ENCODE measurements at places on chromosomes 5 and 9.

GRCh38 chr5:33788922-33789566, 102.7 kb downstream of the ADAMTS12 start:
- DNase-seq, result no peak

DNA sequence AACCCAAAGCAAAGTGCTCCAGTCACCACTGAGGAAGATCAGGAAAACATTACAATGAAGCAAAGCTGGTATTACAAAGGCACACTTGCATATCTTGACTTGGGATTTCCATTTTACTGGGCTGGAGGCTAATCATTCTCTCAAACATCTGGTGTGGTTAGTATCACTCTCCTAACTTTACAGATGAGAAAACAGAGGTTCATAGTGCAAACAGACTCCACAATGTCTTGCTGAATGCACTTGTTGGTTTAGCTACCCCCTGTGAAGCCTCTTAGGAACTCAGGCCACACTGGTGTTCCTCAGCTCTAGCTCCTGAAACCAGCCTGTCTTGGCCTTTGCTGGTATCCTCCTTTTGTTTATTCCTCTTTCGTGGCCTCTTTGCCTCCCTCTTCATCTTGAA, 29.5 kb upstream of the SMAD5 start:
- DNase-seq, result no peak

GRCh38 chr5:87258507-87258906, 9.2 kb upstream of the RASA1 start:
- DNase-seq, result no peak

GRCh38 chr5:139912158-139912557, 116.5 kb downstream of the PSD2 start:
- no peak for DNase-seq

- no peak for DNase-seq
Measured at GRCh38 chr9:93657331-93658111, 81.1 kb downstream of the PHF2 start.

GRCh38 chr9:81549500-81550206, 139.7 kb downstream of the TLE1 start:
- no peak for DNase-seq

- no peak for DNase-seq
Measured at GRCh38 chr5:159764283-159765134, 151.8 kb upstream of the ADRA1B start.

- DNase-seq, result no peak
Measured at GRCh38 chr9:129604766-129605163, 16.1 kb downstream of the C9orf50 start.

DNA sequence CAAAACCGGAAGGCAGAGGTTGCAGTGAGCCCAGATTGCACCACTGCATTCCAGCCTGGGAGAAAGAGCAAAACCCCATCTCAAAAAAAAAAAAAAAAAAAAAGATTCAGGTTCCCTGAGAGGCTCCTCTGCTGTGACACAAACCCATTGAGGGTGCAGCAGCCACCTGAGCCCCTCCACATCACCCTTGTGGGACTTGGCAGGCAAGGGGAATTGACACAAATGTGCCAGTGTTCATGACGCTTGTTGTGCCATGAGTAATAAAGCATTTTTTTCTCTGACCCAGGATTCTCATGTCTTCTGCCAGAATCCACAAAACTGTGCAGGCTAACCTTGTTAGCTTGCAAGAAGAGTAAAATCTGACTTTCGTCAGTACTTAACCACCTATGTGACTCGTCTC, 149.6 kb downstream of the TTC39B start:
- no peak for DNase-seq

GRCh38 chr5:16017720-16018119, 161.9 kb downstream of the MARCHF11 start:
- no peak for DNase-seq

DNA sequence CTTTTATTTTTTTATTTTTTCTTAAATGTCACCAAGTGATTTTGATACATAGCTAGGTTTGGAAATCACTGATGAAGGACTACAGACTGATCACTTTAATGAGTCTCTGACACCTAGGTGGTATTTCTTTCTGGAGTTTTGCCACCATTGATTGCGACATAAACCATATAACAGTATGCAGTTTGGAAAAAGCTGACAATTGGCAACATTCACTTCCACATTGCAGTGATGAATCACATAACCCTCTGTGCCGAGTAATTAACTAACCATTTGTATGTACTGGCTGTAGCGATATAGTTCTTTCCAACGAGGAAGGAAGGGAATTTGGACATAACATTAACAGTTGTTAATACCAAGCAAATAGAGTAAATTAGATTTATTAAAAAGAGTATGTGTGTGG, 222.9 kb upstream of the EFNA5 start:
- no peak for DNase-seq

DNA sequence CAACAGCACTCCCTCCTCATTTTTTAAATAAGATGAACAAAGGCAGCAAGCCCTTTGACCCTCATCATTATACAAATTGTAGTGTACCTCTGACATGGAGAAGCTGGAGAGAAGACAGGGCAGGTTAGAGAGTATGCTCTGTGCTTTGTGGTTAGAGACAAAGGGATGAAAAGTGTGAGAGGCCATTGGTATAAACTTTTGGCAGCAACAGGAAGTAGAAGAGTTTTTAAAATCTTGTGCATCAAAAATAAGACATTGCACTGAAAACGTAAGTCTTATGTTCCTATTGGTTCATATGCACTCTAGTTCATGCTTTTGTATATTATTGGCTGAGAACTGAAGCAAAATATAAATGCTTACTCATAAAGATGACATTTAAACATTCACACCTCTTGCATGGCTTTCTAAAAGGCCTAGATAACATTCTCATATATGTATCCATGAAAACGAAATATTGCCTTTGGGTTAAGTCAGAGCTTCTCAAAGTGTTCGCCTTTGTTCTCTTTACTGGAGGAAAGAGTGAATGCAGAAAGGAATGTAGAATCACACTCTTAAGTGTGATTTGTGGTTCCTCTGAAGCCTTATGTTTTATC, 158.0 kb downstream of the PALM2AKAP2 start:
- DNase-seq, result no peak

GRCh38 chr5:174553556-174553955, 170.8 kb upstream of the MSX2 start:
- no peak for DNase-seq

DNA sequence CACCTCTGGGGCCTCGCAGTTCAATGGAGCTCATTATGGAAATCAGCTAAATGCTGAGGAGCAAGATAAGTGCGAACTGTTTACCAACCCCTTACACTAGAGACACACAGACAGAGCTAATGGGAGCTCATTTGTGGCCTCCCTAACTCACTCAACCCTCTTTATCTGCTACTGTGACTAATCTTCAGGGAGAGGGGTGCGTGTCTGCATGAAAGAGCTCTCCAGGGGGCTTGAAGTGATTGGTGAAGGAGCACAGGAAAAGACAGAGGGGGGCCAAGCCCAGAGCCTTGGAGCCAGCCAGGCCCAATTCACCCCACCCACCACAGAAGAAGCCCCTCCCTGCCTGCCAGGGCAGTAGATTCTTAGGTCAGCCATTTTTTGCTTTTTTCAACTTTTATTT, 466.8 kb upstream of the BRINP1 start:
- DNase-seq, result no peak

GRCh38 chr9:12554636-12555035, 138.5 kb upstream of the TYRP1 start:
- DNase-seq, result peak; percentile 3

DNA sequence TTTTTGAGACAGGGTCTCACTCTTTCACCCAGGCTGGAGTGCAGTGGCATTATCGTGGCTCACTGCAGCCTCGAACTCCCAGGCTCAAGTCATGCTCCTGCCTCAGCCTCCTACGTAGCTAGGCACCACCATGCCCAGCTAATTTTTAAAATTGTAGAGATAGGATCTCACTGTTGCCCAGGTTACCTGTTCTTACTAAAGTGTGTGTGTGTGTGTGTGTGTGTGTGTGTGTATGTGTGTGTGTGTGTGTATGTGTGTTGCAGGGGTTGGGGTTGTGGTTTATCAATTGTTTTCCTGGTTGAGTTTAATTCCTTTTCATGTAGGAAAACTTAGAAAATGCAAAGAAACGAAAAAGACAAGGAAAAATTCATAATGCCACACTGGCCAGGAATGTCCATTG, 21.8 kb downstream of the RNF44 start:
- no peak for DNase-seq

DNA sequence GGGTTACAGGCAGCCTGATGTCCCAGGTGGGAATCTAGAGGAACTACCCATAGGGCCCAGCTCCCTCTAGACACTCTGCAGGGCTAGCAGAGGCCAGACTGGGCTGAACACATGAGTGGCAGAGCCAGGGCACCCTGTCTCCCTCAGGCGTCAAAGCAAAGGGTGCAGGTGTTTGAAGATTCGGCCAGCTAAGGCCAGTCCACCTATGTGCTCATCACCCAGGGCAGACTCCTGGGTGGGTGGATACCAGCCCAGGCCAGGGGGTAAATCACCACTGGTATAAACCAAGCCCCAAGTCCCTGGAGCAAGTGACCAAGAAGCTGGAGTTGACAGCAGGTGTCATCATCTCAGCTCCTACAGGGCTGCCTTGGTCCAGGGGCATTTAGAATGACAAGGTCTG, 3.4 kb downstream of the CCDC180 start:
- DNase-seq, result no peak

DNA sequence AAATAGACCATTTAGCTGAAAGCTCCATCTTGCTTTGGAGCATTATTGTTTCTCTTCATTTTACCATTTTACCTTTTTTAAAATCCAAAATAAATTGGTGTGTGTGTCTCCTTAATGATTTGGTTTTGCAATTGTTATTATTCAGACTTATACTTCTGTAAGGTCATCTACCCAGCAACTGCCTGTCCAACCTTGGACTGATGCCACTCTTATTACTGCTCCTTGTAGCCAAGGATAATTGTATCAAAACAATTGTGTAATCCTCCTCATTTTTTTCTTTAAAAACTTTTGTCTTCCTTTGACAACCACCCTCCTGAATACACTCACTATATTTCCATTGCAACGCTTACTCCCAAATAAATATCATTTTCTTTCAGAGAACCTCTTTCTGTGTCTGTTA, 30.3 kb upstream of the HMGCR start:
- no peak for DNase-seq

DNA sequence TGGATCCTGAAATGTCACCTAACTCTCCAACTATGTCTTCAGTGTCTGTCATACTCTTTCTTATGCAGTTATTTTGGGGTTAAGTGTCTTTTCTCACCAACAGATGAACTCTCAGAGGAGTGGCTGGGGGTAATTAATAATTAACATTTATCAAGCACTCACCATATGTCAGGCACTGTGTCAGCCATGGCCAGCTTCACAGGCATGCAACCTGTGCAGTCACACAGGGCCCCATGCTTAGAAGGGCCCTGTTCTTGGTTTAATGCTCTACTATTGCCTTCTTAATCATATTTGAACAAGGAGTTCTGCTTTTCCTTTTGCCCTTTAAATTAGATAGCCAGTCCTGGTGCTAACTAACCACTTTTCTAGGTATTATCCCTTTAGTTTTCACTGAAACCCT, 3.4 kb upstream of the GRPEL2 start:
- DNase-seq, result no peak

GRCh38 chr9:23826120-23826629, at the start of gene ELAVL2:
Gene ELAVL2, minus strand, starts transcription at chr9:23826240. Its CDS starts 64,006 bp downstream, at chr9:23762234.
- DNase-seq, result peak; percentile 97

GRCh38 chr5:16568875-16569580, 47.8 kb downstream of the RETREG1 start:
- peak; percentile 96 for DNase-seq

DNA sequence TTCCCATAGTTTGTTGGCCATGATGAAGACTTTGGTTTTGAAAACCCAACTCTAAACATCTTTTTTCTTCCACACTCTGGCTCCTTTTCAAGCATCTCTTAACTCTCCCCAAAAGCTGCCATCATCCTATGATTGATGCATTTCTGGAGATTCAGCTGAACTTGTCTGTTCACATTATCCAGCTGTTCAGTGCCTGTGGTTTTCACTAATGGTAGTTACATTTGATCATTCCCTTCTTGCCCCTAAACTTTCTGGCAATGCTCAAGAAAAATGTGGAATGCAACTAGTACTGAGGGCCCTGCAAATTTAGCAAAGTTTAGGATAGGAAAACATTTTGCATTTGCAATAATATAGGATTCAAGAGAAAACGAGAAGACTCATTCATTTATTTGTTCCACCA, 267.5 kb downstream of the ENC1 start:
- no peak for DNase-seq

GRCh38 chr5:131536211-131536826, 98.7 kb downstream of the RAPGEF6 start:
- no peak for DNase-seq

DNA sequence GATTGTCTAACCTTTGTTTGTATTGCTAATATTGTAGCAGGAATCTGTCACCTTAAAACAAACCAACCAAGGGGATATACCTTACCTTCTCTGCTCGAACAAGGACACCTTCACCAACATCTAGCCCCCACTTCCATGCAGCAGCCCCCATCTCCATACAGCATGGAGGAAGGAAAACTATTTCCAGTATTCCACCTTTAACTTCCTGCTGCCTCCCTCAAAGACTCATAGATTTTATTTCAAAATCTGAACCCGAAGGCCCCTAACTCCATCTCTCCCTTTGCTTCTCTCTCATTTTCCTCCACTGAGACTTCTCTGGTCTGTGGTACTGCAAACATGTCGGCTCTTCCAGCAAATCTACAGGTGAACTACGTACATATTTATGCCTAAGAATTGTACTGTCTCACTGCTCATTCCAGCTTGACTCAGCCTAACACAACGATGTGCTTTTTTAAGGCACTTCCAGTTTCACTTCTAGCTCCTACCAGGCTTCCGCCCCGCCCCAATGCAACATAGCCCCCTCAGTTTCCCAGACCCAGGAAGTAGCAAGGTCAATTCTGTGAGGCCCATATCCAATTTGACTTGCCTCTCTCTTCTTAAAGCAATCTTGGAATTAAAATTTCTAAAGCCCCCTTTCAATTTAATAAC, 70.7 kb upstream of the RNF38 start:
- DNase-seq, result no peak

- no peak for DNase-seq
Measured at GRCh38 chr5:83281658-83282057, 189.9 kb upstream of the VCAN start.

- DNase-seq, result no peak
Measured at GRCh38 chr5:123455095-123455494, 31.9 kb upstream of the CEP120 start.

DNA sequence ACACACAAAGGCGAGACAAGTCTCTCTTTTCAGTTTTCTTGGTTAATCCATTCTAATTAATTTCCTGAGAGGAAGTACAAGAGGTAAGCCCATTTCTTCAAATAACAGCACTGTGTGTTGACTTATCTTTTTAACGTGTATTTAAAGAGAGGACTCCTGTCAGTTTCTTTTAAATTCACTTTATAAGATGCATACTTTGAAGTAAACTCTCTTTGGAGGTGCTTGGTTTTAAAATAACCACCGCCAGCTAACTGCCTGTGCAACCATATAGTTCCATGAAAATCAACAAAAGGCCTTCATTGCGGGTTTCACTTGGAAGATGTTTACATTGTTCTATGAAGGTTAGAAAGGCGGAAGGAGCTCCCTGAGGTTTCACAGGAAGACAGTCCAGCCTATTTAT, 13.1 kb upstream of the SERINC5 start:
- no peak for DNase-seq

Data from COR-L47 (cell line).